ENCODE measurements at places on chromosomes 1 and 21.

GRCh38 chr1:33007190-33008050, 29.3 kb downstream of the AK2 start:
- DNase-seq = no peak

- no peak for DNase-seq
These were observed 13.5 kb downstream of the CITED4 start for GRCh38 chr1:40848530-40849189.

DNA sequence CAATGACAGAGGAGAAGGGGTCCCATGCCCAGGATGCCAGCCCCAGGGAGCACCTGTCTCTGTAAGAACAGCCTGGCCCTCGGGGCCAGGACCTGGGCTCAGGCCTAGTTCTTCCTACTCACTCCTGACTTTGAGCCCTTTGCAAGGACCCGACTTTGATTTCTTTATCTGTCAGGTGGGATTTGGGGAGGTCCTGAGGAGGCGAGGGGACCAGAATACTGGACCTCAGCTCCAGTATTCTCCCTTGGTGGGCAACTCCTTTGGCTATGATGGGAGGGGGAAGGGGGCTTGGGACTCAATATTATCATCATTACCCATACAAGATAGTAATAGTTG, 18.1 kb downstream of the KCNQ4 start:
- DNase-seq = no peak

DNA sequence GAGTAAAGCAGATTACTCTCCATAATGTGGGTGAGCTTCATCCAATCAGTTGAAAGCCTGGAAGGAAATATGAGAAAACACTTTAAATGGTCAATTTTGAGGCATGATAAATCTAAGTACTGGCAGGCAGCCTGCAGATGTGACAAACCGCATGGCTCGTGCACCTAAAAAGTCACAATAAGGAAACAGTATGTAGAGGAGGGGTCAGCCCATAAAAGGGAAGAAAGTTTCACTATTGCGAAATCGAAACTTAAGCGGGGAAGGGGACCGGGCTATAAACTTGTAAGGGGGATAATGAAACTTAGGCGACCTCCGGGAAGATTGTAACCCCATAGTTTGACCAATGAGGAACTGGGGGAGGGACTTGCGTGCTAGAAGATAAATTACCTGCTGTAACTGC, 109.8 kb downstream of the PLPPR4 start:
- DNase-seq = no peak

- DNase-seq = no peak
These were observed 19.7 kb upstream of the TIAM1 start for GRCh38 chr21:31363720-31364119.

DNA sequence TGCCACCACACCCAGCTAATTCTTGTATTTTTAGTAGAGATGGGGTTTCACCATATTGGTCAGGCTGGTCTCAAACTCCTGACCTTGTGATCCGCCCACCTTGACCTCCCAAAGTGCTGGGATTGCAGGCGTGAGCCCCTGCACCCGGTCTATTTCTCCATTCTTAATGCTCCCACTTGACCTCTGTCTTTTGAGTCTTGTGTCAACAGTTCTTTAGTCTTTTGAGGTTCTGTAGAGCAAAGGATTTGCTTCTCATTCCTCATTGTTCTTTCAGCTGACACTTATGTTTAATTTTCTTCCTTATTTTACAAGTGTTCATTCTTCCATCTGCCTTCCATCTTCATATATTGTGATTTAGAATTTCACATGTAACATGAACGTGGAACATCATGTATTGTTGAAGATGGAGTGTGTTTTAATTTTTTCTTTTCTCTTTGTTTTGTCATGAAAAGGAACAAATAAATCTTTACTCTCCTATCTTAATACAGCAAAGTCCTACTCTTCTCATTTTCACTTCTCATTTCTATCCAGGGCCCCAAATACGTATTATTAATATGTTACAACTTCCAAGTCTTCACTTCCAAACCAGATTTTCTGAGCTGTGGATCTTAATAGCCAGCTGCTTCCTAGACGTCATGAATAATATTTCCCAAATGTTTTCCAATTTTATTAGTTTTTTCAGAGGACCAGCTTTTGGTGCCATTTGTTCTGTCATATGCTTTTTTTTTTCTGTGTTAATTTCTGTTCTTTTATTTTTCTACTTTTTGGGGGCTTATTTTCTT, 16.9 kb downstream of the MTF2 start:
- no peak for DNase-seq

GRCh38 chr1:22763487-22764200, 53.0 kb downstream of the EPHB2 start:
- DNase-seq = no peak

- no peak for DNase-seq
These were observed 354.6 kb upstream of the C1orf87 start for GRCh38 chr1:60428127-60428526.

GRCh38 chr1:184156521-184157393, 105.2 kb downstream of the TSEN15 start:
- DNase-seq = no peak

DNA sequence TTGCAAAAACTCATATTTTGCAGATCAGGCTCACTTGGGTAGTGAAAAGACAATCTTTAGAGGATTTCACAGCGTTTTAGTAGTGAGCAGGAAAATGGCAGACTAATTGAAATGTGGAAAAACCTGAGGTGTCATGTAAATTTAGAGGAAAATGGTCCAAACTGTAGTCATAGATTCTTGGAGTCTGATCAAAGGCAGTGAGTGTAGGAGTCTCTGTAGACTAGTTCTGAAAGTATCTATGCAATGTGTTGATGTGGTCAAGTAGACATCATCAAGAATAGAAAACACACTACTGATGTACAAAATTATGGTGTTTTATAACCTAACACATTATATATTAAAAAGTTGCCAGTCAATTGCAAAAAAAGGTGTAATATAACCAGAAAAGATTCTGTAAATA, 143.2 kb upstream of the C1orf105 start:
- no peak for DNase-seq

DNA sequence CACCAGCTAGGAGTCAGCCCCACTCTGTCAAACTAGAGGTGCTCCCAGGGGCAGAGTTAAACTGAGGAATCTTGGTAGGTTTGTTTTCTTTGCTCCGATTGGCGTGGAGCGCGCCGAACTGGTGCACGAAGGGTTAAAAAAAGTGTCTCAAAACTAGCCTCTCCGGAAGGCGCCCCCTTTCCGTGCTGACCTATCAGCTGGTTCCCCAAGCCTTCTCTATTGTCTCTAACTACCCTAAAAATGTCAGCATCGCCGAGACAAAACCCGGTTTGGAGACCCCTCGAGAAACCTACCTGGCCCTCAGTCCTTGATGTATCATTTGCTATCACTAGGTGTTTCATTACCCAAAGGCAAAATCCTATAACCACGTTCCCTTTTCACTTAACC, 2.2 kb downstream of the TGFB2 start:
- DNase-seq = no peak

GRCh38 chr1:176989754-176990153, 174.8 kb downstream of the ASTN1 start:
- DNase-seq = no peak

- DNase-seq = no peak
These were observed 428.4 kb downstream of the BRINP3 start for GRCh38 chr1:190049314-190049713.

DNA sequence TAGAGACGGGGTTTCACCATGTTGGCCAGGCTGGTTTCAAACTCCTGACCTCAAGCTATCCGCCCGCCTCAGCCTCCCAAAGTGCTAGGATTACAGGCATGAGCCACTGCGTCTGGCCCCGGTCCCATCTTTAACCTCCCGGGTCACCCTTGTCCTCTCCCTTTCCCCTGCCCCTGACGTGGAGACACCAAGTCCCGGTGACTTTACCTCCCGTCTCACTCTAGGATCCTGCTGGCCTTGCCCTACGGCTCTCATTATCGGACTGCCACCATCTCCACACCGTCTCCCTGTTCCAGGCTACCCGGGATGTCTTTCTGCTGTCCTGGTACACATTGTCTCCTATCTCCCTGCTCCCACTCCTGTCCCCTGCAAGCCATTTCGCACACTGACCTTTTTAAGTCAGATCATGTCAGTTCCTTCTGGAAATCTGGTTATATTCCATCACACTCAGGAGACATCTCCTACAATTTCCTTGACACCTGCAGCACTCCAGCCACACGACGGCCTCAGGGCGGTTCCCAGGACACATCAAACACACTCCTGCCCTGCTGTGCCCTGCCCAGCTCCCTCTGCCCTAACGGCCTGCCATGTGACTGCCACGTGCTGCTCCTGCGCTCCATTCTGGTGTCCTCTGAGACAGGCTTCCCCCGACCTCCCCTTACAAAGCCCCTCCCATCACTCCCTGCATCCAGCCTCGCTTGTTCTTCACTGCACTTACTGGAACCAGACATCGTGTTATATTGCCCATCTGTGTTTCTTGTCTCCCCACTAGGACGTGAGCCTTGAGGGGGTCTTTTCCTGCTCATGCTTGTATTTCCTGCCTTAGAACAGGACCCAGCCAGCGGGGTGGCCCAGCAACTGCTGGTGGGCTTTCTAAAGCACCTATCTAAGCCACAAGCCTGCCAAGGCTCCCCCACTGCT, 32.7 kb downstream of the TTC39A start:
- no peak for DNase-seq

GRCh38 chr1:206892351-206892984, 4.8 kb upstream of the IL24 start:
- no peak for DNase-seq

DNA sequence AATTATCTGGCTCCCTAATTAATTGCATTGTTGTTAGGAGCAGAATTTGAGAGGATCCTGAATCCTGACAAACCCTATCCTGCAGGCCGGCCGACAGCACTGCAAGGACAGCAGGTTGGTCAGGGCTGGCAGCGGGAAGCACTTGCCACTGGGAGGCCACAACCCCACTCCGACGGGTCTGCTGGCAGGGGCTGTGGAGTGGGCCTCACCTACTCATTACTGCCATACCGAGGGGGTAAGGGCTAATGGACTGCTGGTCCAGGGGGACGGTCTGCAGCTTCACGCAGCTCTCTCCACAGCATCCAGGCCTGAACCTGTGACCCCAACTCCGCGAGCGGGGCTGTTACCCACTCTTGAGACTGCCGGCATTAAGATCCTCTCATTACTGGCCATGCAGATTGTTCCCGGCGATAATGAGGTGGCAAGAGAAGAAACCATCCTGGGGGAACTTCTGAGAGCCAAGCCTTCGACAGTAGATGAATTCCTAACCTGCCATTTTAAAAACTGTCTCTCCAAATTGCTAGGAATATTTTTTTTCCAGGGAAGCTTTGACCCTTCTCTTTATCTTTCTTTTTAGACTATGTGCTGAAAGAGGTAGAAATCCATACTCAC, 501.3 kb downstream of the OMA1 start:
- DNase-seq = no peak

DNA sequence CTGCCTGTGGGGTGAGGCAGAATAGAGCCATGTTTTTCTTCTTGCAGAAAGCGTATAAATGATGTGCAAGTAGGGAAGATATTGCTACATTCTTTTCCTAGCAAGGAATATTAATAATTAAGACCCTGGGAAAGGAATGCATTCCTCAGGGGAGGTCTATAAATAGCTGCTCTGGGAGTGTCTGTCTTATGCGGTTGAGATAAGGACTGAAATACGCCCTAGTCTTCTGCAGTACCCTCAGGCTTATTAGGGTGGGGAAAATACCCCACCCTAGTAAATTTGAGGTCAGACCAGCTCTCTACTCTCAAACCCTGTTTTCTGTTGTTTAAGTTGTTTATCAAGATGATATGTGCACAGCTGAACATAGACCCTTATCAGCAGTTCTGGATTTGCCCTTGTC, 155.9 kb upstream of the HMCN1 start:
- no peak for DNase-seq

GRCh38 chr1:221998186-221998612, 256.3 kb upstream of the DUSP10 start:
- DNase-seq = no peak

DNA sequence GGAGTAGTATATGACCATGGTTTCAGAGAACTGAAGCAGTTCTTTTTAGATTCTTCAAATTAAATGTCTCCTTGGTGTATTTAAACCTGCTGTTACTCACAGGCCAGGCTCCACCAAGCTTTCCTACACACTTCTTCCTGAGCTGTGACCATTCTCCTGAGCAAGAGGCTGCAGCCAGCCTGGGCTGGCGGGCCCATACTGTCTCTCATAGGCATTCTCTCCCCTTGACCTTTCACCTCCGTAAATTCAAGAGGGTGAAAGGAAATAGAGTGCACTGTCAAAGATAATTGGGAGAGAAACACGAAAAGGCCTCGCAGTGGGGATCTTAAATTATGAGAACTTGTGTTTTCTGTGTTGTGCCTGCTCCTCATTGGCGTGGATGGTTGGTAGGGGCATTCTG, 2.3 kb downstream of the ARF1 start:
- no peak for DNase-seq

- no peak for DNase-seq
These were observed 44.1 kb downstream of the SLC66A1 start for GRCh38 chr1:19356266-19356665.

Measured in stimulated activated CD8-positive, alpha-beta memory T cell treated with anti-CD3 and anti-CD28 coated beads, Interleukin-4, amount 100 ng/mL, for 1 hour (primary cell).